ENCODE measurements at places on chromosomes 11 and 22.

GRCh38 chr22:21632237-21632895 lies at the start of gene CCDC116:
TSS of gene CCDC116 (plus strand) at chr22:21632760. CDS start at chr22:21633182, 422 bp downstream.
- DNase-seq: peak; percentile 73

DNA sequence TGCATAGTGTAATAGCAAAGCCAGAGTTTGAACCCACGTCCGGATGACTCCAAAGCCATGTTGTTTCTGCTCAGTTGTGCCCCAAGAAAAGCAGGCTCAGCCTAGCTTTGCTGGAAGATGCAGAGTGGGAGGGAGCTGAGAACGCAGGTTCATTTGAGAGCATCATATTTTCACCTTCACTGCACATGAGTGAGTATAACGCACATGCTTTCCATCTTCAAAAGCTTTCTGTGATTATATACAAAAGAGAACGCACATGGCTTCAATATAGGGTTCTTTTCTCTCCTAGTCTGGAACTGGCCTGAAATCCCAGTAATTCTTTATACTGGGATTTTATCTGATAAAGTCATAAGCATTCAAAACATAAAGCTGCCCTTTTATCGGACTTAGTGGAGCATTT lies 385.5 kb upstream of the CADM1 start:
- DNase-seq: no peak

- no peak for DNase-seq
Observed at GRCh38 chr11:4065601-4066377, 28.8 kb upstream of the RRM1 start.

GRCh38 chr11:114310095-114310494 lies 13.9 kb downstream of the NNMT start:
- DNase-seq: no peak

GRCh38 chr11:70146299-70146698 lies 56.8 kb upstream of the FADD start:
- no peak for DNase-seq

DNA sequence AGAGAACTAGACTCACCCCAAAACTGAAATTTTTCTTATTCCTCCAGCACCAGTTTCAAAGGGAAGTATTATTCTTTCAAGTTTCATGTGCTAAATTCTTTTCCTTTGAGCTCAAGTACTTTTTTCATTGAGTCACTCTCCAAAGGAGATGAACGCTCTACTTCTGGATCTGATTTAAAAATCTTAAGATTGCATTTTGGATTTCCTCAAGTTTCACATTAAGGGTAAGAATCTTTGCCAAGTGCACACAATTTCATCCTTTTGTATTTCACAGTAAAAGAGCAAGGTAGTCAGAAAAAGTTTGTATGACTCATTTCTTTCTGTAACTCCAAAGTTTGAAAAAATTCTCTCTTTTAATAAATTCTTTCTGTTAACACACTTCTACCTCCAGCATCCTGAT lies 435.5 kb downstream of the RAB38 start:
- DNase-seq: no peak

DNA sequence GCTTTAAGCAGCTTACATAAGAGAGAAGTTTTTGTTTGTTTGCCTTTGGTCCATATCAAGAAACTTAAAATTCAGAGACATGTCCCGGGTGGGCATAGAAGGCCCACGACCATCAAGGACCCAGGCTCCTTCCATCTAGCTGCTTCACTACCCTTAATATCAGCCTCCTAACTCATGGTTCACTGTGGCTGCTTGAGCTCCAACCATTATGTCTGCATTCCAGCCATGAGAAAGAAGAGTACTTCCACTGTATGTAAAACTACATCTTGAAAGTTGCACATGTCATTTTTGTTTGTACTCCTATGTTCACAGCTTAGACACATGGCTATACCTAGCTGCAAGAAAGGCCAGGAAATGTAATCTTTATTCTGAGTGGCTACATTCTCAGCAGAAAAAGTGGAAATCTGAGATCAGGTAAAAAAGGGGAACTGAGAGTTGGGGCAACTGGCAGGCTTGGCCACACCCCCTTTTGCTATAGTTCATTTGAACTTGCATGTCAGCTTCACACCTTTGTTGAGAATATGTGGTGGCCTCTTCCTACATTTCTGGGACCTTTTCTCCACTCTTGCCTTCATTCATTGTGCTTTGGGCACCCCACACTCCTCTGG lies 81.3 kb upstream of the TP53I11 start:
- DNase-seq: no peak

DNA sequence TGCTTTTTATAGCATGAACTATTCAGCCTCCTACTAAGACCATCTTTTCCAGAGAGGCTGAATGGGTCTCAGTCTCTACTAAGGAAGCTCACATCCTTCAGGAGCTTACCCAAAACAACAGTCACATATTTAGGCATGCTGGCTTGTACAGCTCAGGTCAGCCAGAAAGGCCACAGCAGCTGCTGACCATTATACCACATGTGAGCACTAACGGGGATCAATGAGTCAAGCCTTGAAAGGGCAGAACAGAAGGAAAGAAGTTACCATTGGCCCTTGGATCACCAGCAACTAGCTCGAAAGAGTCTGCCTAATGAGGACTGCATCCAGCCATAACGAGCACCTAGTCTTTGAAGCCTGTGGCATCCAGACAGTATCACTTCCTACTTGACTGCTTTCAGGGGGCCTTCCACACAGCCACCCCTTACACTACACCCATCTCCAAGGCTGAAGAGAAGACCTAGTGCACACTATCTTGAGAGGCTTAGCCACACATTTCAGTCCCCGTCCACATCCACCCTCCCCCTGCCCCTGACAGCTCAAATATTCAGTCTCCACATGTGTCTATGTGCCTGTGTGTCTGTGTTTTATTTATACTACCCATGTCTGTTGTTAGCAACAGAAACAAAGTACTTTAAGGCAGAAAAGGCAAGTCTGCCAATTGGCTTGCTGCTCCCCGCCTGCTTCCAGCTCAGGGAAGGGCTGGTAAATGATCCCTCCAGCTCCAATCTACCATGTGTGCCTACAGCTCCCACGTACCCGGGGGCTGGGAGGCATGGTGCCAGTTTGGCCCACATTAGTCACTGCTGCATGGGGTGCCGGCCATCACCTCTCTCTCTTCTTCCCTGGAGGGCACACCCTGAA lies 95.5 kb downstream of the RPL27A start:
- DNase-seq: no peak

GRCh38 chr11:105860105-105860504 lies 161.9 kb downstream of the MSANTD4 start:
- DNase-seq: no peak

DNA sequence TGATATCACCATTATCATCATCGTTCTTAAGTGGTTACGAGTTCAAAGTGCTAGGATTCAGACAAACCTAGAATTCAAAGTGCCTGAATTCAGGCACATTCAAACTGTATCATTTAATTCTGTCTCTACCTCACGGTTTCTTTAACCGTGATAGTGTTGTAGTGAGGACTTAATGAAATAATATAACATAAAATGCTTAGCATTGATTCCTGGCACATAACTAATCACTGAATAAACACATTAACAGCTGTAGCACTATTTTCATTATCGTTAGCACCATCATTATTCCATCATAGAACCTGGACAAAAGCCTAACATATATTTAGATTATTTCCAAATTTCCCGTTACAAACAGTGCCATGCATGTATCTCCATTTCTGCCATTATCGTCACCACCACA lies 102.0 kb downstream of the WNT11 start:
- DNase-seq: no peak
